Activated CD4-positive, alpha-beta T cell treated with anti-CD3 and anti-CD28 coated beads, Interleukin-2, amount 50 U/mL, for 48 hours (primary cell): ENCODE measurements at places on chromosomes 7 and 10.
A peak's percentile ranks its signal among the peaks of the same experiment; 100 is the strongest.

DNA sequence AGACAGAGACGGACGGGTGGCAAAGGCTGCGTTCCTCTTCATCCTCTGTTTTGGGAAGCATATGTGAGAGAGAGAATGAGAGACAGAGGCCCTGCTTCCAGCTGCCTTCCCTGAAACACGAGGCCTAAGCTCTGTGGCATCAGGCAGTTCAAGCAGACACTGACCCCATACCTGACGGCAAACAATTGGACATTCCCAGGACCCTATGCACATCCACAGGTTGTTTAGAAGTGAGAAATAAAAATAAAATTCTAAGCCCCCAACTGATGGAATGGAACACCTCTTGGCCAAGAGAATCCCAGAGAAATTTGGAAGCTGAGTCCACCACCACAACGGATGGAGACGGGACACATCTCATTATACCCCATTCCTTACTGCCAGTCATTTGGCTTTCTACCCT lies 105.3 kb downstream of the CPXM2 start:
- no peak for DNase-seq

DNA sequence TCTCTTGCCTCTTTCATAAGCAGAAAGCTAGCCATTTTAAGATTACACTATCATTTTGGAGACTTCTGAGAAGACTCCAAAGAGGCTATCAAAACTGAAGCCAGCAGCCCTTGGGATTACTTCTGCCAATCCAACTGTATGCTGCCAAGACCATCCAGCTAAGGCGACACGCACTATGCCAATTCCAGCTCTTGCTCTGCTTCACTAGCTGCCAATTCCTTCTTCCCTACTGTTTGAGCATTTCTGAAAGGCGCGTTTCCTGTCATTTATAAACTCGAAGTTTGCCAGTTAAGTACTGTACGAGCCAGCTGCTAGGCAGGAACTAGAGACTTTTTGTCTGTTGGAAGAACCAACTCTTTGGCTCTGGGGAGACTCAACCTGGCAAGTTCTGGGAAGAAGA lies 36.5 kb downstream of the MALSU1 start:
- no peak for DNase-seq

DNA sequence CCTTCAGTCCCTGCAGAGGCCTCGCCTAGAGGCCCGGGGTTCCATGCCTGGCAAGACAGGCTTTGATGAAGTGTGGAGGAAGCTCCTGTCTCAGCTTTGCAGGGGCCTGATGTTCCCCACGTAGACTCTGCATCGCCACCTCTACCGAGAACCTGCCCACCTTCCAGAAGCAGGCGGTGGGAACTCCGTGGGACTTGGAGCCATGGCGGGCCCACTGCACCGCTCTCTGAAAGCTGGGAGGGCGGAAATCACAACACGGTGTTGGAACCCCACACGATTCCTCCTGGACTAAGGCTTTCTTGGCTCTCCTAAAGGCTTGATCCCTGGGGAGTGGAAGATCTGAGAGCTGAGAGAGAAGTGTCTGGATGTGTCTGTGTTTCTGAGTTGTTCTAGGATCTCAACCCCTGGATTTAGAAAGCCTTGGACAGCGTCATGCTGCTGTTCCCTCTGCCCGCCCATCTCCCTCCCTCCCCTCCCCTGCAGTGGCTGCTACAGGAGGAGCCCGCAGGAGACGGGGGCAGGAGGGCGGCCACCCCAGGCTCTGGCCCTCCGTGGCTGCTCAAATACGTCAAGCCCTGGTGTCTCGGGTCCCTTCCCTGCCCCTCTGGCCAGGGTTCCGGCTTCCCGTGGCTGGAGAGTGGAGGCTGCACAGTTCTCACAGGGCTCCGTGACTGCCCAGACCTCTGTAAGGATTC lies 79.7 kb downstream of the VIPR2 start:
- no peak for DNase-seq

DNA sequence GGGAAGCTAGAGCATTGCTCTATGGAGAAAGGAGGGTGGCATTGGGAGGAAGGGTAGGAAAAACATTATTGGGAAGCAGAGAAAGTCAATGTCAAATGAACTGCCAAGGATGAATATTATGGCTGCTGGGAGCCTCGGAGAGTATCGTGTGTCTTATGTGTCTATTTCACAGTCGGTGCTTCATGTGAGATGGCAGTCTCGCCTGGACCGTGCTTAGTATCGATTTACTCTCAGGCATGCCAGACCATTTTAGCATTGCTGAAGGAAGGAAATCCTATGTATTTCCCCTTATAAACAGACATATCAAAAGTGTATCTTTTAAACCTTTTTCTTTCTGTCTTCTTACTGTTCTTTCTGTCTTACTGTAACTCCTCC lies 612.6 kb downstream of the AUTS2 start:
- DNase-seq, result no peak

DNA sequence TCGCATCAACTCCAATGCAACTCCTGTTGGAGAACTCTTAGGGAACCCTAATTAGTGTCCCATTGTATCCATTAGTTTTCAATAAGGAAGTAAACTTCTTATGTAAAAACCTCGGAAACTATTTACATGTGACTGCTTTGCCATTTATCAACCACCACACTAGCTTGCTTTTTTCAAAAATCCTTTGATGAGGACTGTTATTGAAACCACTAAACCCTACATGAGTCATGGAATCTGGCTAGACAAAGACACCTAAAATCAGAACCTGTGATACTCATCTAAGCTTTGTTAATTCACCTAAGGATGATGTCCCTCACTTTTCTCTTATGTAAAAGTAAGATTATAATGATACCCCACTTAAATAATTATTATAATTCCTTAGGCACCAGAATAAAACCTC lies 414.1 kb upstream of the ETV1 start:
- no peak for DNase-seq

DNA sequence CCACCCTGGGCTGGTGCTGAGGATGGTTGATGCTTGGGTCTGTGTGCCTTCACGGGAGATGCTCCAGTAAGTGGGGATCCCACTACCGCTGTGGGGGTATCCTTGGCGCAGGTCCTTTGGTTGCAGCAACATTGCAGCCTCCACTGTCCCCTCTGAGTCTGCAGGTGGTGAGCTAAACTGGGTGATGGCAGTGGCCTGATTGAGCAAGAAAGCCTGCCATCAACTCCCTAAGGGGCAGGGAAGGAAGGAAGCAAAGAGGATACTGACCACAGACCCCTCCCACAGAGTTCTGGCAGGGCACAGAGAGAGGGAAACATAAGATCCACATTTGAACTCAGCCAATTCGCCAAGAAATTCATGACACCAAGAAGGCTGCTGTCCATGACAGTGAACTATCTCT lies 43.2 kb downstream of the MYO1G start:
- DNase-seq, result no peak

DNA sequence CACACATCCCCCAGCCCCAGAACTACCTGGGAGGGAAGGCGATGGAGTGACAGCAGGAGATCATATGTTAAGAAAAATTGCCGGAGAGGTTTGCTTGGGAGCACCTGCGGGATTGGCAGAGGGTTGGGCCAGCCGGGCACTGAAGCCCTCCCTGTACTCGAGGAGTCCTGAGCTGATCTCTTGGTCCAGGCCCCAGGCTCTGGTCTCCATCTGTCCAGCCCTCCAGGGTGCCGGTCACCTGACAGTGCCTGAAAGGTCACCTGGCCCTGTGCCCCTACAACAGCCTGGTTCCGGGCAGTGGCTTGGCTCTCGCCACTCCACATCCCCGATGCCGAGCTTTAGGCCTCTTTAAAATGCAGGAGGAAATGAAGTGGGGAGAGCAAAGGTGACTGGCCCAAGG lies 47.3 kb upstream of the PCBD1 start:
- DNase-seq, result no peak

GRCh38 chr7:97011536-97012364 lies 6.4 kb downstream of the DLX6 start:
- no peak for DNase-seq

- DNase-seq, result no peak
These were observed 169.8 kb downstream of the SGMS1 start for GRCh38 chr10:50453940-50454339.

- no peak for DNase-seq
These were observed 69.0 kb downstream of the ZNF783 start for GRCh38 chr7:149330914-149331567.

DNA sequence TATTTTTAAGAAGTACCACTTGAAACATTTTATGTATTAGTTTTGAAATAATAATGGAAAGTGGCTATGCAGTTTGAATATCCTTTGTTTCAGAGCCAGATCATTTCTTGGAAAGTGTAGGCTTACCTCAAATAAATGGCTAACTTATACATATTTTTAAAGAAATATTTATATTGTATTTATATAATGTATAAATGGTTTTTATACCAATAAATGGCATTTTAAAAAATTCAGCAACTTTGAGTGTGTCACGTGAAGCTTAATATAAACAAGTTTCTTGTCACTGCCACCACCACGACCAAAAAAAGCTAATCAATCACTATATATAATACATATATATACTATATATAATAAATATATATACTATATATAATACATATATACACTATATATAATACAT lies 4.8 kb downstream of the IL6 start:
- no peak for DNase-seq

DNA sequence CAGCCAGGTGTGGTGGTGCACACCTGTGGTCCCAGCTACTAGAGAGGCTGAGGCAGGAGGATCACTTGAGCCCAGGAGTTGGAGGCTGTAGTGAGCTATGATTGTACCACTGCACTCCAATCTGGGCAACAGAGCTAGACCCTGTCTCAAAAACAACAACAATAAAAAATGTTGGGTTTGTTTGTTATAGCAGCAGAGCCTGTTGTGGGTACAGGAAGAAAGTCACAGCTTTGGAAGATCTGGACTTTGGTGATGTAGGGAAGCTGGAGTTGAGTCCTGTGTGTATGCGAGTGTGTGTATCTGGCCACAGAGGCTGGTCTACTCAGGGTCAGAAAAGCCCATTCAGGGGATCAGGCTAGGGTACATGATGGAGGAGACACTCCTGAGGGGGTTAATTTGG lies 3.9 kb downstream of the GRID2IP start:
- no peak for DNase-seq

DNA sequence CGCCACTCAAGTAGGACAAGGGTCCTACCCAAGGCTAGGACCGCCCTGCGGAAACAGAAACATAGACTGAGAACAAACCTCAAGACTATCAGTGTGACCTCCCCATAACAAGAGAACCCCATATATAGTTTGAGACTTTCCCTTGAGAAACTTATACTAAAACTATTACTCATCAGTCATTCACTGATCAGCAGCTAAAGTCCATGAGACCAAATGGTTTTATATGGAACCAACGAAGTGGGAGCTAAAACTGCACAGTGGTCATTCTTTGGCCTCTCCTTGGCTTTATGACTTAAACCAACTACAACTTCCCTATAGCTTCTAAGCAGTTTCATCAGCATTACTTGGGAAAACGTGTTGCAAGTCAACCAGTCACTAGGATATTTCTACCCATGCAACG lies 13.7 kb upstream of the ZSCAN21 start:
- DNase-seq, result no peak

GRCh38 chr7:137656227-137656849 lies 190.4 kb downstream of the DGKI start:
- peak; percentile 78 for DNase-seq
